ENCODE measurements at places on chromosomes 3 and 15.

DNA sequence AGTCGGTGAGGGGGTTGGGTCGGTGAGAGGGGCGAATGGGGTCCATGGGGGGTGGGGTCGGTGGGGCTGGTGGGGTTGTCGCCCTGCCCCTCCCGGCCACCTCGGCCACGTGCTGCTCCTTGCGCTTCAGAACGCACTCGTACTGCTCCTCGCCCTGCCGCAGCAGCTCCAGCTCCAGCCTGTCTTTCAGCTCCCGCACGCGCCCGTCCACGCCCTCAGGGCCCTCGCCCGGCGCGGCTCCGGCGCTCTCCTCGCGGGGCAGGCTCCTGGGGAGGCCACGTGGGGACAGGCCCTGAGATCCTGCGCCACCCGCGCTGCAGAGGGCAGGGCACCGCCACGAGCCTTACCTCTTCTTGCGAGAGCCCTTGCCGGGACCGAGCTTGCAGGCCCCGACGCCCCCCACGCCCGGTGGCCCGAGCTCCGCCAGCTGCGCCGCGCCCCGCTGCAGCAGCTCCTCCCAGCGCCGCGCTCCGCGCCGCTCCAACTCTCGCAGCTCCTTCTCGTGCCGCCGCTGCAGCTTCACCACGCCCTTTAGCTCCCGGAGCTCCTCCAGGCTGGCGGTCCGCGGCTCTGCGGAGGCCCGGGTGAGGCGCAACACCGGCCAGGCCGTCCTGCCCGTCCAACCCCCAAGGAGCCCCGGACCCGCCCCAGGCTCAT is 8.2 kb upstream of the ANKRD63 start:
- peak; percentile 37 for DNase-seq

DNA sequence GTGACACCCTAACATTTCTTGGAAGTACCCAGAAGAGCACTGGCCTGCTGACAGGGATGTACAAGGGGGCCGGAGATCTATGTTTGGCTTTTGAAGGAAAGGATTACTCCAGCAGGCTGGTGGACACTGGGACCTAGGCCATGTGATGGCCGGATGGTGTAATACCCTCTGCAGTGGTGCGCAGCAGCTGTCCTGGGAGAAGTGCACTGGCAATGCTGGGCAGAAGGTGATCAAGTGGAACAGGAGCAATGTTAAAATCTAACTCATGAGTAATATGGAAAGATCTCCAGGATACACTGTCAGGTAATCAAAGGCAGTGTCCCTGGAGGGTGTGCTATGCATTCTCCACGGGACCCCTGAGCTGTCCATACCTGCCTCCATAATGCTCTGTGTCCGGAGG is 71.2 kb upstream of the POMGNT2 start:
- no peak for DNase-seq

- peak; percentile 52 for DNase-seq
Observed at GRCh38 chr15:46365572-46365971, 730.7 kb downstream of the SQOR start.

GRCh38 chr15:48603922-48604321 is 41.6 kb downstream of the FBN1 start:
- DNase-seq: no peak

DNA sequence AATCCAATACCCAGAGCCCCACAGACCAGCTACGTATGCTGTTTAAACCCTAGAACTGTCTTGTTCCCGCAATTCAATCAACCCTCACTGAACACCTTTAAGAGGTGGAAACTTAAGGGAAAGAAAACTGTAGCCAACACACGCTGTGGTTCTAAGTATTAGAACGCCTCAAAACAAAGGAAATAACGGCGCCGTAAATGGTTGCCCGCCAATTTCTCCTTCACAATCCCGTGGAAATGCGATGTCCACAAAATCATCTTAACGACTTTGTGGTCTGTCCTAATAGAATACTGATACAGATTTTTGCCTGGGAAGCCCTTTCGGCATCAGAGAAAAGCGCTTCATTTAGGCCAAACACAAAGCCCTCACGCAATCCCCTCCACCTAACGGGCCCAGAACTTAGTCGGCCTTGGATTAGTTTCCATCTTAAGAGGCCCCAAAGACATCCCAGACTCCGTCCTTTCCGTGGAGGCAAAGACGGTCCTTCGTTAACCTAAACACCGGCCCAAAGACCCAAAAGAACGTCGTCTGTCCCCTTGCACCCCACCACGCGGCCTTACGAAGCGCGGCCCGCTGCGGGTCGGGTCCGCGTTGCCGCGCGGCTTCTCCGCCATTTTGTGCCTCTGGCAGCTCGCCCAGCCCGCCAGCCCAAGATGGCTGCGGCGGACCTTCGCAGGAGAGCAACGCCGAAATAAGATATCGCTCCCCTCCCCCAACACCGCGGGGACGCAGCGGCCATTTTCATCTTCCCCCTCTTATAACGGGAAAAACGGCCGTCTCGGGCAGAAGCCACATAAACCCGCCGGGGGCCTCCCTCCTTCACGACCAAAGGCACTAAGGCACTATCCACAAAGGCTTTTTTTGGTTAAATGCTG is 763 bp downstream of the TRA2B start:
- DNase-seq: peak; percentile 97

DNA sequence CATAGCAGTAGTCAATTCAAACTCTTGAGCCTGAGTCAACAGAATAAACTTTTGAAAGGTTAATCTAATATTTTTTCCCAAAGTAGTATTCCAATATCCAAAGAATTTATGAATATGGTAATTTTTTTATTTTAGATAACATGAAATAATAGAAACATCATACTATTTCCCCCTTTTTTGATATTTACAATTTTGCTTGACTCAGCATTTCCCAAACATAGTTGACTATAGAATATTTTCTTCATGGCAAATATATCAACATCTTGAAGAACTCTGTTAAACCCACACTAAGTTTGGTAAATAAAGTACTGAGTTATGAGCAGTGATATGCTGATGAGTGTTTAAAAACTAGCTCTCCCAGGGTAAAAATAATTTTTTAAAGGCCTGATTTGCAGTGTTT is 380.0 kb upstream of the ARL6 start:
- no peak for DNase-seq

DNA sequence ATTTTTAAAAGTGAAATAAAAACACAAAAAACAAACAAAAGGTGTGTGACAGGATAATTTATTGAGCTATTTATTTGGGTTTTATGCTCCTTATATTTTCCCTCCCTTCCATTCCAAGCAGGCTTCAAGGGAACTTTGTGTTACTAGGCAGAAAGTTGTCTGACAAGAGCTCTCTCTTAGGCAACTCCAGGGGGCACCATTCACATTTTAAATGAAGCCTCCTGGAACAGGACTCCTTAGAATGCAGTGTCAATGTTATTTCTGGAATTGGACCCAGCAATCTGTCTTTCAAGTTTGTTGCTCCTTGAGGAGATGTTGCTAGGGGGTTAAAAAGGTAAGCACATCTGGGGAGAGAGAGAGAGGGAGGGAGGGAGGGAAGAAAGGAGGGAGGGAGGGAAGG is 5.4 kb upstream of the RFX7 start:
- DNase-seq: no peak

DNA sequence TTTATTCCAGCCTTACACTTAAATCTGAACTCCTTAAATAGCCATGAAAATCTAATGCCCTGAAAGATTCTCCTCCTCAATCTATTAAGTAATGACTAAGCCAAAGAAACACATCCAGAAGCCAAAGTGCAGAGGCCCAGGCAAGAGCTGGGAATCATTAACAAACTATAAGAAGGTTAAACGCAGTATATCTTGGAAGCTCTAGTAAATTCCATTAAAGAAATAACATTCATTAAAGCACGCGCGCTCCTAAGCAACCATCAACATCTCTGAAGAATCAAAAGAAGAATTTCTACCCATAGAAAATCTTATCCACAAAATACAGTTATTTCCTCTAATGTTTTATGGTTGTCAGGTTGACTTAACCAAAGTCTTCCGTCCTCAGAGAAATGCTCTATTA is 29.5 kb downstream of the MB21D2 start:
- DNase-seq: no peak

- DNase-seq: no peak
Observed at GRCh38 chr3:192246847-192247559, 480.3 kb downstream of the FGF12 start.

- DNase-seq: no peak
Observed at GRCh38 chr3:52715714-52716305, 9.9 kb downstream of the SPCS1 start.

GRCh38 chr3:128054367-128054766 is 2.1 kb downstream of the SEC61A1 start:
- DNase-seq: no peak

DNA sequence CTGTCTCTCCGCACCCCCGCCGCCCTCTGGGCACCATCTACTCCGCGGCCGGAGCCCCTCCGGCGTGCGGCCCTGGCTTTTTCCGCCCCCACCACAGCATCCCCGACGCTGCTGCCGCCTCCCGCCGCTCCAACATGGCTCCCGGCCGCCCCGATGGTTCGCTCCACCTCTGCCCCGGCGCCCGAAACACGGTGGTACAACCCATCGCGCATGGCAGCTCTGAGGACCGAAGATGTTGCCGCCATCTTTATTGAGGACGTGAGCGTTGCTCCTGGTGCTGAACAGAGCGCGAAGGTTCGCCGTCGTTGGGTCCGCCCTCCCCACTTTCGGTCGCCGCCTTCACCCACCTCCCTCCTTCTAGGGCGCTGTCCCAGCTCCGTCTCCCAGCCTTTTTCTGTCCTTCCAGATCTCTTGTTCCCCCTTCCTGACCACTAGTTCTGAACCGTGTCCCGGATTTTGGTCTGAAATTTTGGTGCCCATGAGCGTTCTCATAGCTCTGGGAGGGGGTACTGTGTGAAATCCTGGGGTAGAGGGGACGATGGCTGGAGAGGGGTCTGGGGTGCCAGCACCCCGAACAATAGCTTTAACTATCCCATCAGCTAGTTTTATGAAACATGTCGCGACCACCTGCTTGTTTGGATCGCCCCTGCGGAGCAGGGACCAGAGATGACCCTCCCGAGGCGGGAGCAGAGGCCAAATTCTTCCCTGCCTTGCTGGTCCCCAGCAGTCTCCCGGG is at the start of gene CELSR3:
CELSR3 (minus strand) TSS at position 134 of the 736 bp plus-strand sequence. CDS start 252 bp downstream, outside the sequence.
- DNase-seq: peak; percentile 60

DNA sequence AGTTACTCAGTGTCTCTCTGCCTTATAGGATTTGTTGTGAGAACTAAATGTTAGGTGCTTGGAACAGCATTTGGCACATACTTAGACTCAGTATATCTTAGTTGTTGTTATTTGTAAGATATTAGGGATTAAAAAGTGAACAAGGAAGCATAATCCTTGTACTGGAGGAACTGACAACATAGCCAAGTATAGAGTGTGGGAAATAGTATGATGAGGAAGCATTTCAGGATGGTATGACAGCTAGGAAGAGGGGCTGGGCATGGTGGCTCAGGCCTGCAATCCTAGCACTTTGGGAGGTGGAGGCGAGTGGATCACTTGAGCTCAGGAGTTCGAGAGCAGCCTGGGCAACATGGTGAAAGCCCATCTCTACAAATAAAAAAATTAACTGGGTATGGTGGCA is 16.6 kb upstream of the GCNT3 start:
- no peak for DNase-seq

GRCh38 chr3:132004571-132004970 is 30.2 kb downstream of the CPNE4 start:
- no peak for DNase-seq

- no peak for DNase-seq
Observed at GRCh38 chr3:385151-385550, 188.6 kb downstream of the CHL1 start.

Measured in muscle of back (tissue), 13 donors.